RPMI7951 (cell line): ENCODE measurements at places on chromosomes 1 and 21.

DNA sequence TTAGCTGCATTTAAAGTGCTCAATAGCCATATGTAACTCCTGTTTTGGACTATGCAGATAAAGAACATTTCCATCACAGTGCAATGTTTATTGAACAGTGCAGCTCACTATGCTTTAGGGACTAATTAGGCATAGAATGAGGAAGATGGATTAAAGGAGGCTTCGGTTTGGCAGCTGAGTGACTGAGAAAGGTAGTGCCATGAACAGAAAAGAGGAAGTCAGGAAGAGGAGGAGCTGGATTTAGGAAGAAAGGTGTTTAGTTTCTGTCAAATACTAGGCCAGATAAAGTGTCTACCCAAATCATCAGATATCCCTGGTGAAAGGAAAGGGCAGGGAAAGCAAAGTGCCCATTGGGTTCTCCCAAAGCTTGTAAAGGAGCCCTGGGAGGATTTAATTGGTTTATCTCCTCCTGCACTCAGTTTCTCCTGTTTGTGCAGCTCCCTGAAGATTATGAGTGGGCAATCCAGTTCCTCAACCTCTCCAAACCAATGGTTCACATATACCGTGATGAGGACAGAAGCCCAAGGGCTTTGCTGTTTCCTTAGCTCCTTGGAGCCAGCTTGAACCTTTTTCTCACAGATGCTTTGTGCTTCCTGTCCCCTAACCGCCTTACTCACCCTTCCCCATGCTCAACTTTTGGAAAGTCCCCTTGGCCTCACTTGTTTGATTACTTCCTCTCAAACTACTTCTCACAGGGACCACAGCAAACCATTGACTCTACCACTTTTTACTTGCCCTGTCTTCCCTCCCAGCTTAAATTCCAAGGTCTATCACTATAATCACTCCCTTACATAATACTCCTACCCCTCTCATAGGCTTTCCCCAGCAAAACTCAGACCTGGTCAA, 3.5 kb upstream of the RAP1A start:
- DNase-seq, result peak; percentile 16

GRCh38 chr1:66613187-66613586, 79.2 kb downstream of the SGIP1 start:
- no peak for DNase-seq

DNA sequence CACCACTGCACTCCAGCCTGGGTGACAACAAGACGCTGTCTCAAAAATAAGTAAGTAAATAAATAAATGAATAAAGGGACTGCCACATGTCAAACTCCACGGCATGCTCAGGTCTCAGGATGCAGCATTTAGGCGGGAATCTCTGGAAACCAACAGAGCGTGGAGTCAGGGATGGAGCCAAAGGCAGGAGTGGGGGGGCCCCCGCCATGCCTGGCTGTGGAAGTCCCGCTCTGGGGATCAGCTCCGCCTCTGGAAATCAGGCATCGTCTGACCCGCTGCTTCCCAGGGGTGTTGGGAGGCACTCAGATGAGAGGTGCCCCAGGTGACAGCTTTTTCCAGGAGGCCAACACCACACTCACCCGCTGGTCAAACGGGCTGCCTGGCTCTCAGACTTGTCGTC, 20.2 kb downstream of the KIF17 start:
- no peak for DNase-seq

DNA sequence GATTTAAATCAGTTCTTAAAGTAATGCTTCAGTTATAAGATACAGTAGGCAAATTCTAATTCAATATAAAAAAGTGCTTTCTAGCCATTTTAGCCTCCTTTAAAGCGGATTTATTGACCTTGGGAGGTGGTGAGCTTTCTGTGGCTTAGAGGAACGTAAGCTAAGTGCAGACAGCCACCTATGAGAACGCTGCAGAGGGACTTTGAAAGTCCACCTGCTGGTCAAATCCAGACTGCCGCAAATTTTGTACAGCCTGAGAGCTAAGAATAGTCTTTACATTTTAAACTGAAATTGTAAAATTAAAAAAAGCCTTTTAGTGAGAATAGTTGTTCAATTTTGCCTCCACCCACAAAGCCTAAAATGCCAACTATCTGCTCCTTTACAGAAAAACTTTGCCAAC, 67.0 kb upstream of the SSX2IP start:
- DNase-seq, result no peak

DNA sequence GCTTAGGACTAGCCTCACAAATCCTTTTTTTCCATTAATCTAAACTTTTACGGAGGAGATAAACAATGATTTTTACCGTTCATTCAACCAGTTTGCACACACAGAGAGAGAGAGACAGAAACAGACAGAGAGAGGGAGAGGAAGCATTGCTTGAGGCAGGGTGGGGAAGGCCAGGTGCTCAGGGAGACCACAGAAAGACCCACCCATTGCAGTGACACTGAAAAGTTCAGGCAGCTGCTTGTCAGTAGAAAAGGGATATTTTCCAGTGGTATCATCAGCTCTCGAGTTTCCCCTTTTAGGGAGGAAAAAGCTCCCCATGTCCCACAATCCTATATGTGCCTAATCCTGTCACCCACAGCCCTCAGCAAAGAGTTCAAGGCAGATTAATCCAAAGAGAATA, 27.2 kb downstream of the TCP10L start:
- no peak for DNase-seq

GRCh38 chr1:244444854-244445253, 6.9 kb downstream of the ADSS2 start:
- DNase-seq, result no peak

DNA sequence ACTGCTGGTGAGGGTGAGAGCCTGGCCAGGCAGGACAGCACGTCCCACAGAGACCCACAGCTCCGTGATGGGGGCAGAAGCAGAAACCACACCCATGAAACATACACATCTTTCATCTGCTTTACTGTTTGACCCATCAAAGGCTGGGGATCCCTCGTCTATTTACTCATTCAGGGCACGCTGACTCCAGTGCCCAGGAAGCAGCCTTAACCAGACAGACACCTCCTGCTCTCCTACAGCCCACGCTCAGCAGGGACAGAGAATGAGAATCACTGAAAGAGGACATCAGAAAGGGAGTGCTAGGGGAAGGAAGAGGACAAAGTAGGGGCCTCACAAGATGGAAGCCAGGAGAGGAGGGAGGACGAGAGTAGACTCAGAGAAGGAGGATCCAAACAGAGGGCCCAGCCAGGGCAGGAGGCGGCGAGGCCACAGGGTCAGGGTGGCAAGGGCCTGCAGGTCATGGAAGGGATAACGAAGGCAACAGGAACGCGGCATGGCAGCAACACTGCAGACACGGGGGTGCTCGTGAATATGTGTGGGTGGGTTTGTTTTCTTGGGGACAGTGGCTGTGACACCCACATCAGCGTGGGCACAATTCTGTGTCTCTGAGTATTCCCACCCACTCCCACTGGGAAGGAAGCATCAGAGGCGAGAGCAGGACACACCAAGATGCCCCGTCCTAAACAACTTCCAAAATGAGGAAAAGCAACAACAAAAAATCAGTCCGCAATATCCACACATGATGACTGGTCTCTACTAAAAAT, 15.4 kb upstream of the NADK start:
- no peak for DNase-seq

- no peak for DNase-seq
Measured at GRCh38 chr21:43743947-43744346, 25.0 kb downstream of the PDXK start.

DNA sequence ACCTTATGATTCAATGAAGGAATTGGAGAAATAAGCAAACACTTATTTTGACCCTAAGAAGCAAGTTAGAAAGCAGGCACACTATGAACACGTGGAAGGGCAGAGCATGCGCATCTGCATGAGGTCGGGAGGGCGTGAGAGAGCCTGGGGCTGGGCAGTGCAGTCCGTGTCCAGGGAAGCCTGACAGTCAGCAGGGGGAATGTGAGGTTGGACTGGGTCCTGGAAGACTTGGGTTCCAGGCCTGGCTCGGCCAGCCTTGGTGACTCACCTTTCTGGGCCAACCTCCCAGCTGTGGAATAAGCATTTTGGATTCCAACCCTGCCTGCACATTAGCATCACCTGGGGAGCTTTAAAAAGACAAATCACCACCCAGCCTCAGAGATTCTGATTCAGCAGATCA, 26.6 kb upstream of the LMX1A start:
- peak; percentile 73 for DNase-seq

DNA sequence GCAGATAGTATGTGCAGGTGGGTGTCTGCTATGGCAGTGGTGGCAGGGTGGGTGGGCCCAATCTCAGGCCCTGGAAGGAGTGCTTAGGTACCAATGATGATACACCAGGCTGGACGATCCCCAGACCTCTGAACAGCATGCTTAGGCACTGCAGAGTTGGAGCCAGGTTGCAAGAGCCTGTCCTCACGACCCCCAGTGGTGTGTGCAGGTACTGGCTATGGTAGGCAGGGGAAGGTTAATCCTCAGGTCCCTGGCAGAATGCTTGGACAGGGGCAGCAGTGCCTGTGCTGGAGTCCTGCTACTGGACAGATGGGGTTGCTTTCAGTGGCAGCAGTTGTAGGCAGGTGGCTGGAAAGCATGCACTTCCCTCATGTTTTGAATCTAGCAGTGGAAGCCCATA, 100.5 kb upstream of the NEK7 start:
- DNase-seq, result no peak

DNA sequence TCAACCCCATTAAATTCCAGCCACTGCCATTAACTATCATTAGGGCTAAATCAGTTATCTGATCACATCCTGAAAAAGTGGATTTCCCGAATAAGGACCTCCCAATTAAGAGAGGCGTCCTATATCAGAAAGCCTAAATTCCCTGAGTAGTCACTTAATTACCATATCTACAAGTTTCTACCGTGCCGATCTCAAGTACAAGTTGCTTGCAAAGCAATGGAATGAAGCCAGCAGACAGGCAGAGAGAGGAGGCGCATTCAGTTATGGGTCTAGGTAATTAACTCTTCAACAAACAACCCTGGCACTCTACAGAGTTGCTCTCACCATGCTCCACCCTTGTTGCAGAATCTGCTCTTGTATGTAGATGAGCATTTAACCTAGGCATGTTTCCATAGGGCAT, 494.6 kb upstream of the RUNX1 start:
- no peak for DNase-seq

DNA sequence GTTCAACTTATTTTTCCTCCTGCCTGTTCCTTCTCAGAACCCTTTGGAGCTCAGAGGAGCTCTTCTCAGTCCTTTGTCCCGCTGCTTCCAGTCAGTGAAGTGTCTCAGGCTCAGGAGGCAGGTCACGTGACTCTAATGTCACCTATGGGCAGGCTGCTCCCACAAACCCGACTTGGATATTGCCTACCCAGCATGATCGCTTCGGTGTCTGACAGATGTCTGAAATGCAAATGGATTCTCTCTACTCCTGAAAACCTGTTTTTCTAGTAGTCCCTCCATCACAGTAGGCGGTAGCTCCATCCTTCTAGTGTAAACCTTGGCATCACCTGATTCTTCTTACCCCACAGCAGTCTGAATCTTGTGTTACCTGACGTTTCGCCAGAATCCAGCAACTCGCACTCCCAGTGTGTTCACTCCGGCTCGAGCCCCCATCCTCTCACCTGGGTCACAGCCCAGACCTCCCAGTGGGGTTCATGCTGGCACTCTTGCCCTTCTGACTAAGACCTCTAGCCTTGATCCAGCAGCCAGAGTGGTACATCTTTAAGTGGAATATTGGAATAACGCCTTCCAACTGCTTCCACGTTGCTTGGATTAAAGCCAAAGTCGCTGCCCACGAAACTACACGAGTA, 5.4 kb downstream of the PADI6 start:
- no peak for DNase-seq

DNA sequence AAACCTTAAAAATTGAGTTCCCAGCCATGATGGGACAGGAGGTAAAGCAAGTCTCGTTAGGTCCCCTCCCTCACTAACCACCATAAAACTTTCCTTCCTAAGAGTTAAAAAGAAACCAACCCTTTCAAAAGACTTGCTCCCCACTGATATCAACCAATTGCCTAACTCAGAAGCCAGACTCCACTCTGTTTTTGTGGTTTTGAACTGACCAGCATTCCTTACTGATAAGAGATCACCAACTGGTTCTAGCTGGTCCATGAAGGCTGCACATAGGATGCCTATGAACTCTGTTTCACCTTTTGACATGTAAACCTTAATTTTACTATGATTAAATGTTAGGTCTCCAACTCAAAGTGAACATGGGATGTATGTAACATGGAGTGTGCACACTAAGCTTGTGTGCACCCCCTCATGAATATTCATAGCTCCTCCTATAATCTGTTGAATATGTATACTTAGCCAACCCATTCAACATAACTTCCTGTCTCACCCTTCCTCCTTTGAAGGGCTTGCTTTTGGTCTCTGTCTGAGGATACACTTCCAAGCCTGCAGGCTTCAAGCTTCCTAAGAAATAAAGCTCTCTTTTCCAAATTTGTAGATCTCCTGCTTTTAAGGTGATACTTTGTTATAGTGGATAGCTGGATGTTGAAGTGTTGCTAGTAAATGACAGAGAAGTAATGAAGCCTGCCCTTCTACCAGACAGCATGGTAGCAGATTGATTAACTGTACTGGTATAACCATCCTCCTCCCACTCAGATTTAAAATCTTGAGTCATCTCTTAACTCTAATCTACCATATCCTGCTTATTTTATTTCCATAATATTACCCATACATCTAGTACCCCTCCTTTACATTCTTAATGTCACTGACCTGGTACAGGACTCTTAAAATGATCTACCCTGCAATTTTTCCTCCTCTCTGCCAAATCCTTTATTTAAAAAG, 95.6 kb downstream of the ZNF644 start:
- DNase-seq, result peak; percentile 75

DNA sequence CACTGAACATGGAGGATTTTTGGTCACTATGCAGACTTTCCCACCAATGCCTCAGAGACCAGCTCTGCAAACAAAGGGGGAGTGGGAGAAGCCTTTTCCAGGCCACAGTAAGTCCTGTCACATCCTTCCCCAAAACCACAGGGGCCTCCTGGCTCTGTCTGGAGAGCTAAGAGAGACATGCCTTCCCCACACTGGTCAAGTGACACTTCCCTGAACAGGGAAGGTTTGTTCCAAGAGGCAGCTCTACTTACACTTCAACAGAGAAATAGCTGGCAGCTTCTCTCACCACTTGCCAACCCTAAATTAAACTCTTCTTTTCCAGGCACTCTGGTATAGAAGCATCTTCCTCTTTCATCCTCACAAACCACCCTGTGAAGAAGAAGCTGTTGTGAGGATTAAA, 39.7 kb downstream of the EDN2 start:
- no peak for DNase-seq

DNA sequence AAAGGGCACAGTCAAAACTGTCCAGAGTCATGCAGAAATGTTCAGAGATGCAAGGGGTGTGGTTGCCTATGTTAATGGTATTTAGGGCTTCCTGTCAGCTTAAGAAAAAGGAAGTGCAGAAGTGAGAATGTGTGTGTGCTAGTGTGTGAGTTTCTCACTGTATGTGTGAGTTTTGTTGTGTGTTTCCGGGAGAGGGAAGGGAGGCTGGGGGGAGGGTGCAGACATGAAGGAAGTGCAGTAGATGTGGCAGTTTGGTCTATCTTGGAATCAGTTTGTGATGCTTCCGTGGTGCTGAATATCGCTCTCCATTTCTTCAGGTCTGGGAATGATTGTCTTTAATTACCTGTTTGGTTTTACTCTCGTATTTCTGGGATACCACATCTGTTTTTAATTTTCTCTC, 16.5 kb upstream of the ATP6V1G3 start:
- peak; percentile 17 for DNase-seq
